RKO (cell line): ENCODE measurements at places on chromosomes 11 and 22.

DNA sequence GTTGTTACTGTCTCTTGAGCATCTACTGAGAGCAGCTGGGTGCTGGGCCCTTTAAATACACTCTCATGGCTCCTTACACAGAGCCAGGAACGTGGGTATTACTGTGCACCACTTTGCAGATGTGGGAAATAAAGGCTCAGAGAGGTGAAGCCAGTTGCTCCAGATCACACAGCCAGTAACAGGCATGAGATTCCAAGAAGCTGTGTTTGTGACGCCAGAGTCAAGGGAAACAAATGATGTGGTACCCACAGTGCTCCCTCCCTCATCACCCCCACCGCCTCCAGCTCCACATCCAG lies 1.4 kb upstream of the PRDM11 start:
- no peak for DNase-seq

DNA sequence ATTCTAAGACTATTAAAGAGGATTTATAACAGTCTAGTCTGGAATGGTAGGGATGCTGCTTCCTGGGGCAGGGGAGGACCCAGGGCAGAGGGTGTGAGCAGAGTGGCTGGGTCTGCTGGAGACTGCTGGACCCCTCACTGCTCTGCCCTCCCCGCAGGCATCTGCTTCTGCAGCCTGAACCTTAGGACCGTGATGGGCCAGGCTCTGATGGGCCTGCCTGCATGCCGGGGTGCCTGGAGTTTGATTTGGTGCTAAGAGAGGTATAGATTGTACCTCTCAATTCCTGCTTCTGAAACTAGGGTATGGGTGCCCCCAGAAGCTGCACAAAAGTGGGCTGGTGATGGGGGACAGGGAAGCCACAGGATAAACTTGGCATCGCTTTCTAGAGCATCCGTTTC lies 54.9 kb downstream of the CD82 start:
- DNase-seq: no peak

GRCh38 chr11:24413391-24413790 lies 83.5 kb upstream of the LUZP2 start:
- no peak for DNase-seq

DNA sequence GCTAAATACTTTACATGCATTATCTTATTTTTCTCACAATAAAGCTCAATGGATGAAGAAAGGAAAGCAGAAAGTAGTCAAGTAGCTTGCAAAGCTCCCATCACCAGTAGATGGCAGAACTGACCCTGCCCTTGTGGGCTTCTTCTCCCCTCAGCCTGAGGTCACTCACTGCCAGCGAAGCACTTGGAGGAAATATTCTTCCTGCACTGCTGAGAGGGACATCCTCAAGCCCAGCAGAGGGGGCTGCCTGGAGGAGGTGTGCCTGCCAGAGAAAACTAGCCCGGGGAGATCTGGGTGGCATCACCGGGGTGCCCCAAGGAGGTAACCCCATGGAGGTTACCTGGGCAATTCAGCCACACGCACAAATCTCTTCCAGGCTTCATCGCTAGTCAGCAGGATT lies 6.6 kb downstream of the APOL4 start:
- peak; percentile 60 for DNase-seq

GRCh38 chr22:41508770-41509170 lies 35.5 kb downstream of the POLR3H start:
- DNase-seq: no peak

DNA sequence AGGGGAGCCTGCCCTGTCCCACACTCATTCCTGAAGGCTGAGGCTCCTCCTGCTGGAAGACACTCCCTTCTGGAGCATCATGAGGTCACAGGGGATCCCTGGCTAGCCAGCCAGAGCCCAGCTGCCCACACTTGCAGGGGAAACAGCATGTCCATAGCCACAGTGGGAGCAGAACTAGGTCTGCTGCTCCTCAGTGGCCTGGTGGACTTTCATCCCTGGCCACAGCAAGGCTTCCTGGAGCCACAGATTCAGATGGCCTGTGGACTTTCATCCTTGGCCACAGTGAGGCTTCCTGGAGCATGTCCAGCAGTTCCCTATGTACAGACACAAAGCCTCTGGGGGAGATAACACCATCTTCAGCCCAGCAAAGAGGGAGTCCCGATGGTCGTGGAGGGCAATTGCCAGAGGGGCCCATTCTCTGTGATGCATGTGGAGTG lies 5.9 kb upstream of the APOL6 start:
- no peak for DNase-seq

DNA sequence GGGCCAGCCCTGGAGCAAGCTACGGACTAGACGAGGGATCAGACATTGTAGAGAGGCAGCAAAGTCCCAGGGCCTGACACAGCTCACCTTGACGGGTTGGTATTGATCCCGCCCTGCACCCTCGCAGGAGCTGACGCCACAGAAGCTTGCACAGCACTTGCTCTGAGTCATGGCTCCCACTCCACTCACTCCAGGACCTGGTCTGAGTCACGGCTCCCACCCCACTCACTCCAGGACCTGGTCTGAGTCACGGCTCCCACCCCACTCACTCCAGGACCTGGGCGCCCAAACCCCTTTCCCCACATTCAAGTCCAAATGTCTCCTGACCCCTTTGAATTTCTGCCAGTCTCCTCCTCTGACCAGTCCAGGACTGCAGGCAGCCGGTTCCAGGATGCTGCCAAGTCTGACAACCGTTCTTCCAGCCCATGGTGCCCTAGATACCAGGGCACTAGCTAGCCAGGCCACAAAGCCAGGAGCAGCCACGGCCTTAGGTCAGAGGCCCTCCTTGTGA lies 6.0 kb upstream of the PNPLA5 start:
- peak; percentile 20 for DNase-seq

- no peak for DNase-seq
These were observed 36.2 kb upstream of the CLMP start for GRCh38 chr11:123231256-123231655.

- DNase-seq: peak; percentile 24
These were observed 43.2 kb downstream of the PANX1 start for GRCh38 chr11:94171693-94172440.

GRCh38 chr22:30150212-30150611 lies 69.9 kb downstream of the HORMAD2 start:
- DNase-seq: no peak

GRCh38 chr11:118524757-118525470 lies 2.4 kb upstream of the TTC36 start:
- no peak for DNase-seq

GRCh38 chr22:42076764-42077485 lies 2.6 kb upstream of the SMDT1 start:
- DNase-seq: no peak

DNA sequence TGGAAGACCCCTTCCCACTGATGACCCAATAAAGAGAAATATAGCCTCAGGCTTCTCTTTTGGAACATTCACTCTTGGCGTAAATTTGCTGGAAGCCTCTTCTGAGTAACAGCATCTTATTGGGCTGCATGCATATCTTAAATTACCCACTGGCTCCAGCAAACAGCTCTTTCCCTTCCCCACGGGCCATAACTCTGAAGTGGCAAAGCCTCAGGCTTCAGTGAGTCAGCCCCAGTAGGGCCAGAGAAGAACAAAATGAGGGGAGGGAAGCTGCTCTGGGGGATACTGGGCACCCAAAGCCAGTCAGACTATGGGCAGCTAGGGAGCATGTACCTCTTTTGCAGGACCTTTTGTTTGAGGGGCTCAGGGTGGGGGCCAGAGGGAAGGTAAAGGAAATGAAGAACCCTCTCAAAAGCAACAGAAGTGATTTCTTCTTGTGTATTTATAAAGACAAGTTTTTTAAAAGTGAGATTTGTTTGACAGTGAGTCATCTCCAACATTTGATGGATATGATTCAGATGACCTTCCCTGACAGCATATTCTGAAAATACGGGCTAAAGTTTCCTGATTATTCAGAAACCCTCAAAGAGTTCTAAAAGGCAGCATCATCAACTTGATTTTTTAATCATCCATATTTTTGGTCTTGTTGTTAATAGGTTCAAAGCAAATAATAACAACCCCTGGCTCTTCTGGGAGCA lies 203.4 kb downstream of the KIF18A start:
- peak; percentile 9 for DNase-seq

GRCh38 chr22:44063462-44064371 lies 39.6 kb downstream of the PARVB start:
- DNase-seq: no peak

GRCh38 chr11:85723088-85723487 lies 37.1 kb upstream of the CCDC89 start:
- no peak for DNase-seq

GRCh38 chr22:26941896-26942636 lies 284.7 kb downstream of the MIAT start:
- DNase-seq: no peak

GRCh38 chr11:2531987-2532703 lies 87.3 kb downstream of the KCNQ1 start:
- DNase-seq: no peak

DNA sequence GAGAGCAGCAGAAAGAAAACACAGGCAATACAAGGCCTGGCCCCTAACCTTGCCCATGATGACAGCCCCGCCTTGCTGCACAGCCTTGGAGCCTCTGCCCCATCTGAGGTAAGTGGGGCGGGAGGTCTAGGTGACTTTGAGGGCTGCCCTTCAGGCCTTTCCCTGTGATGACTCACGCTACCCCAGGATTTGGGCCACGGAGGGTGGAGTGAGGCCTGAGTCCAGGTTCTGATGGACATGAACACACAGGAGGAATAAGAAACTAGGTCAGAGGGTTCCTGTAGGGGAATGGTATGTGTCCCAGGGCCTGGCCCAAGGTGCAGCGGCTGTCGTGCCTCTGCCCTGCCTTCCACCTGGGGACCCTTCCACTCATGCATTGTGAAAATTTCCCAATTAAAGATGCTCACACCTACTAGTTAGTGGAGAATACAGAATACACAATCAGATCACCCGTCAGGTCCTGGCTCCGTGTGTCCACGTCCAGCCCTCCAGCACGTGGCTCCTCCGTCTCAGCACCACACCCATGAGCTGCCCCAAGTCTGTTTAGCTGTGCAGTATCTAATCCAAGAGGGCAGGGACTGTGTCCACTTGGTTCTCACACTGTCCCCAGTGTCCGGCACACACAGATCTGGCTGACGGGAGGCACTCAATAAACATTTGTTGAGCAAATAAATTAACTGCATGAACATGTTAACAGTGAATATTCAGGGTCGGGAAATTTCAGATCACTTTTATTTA lies 111.0 kb downstream of the CHST1 start:
- DNase-seq: no peak

DNA sequence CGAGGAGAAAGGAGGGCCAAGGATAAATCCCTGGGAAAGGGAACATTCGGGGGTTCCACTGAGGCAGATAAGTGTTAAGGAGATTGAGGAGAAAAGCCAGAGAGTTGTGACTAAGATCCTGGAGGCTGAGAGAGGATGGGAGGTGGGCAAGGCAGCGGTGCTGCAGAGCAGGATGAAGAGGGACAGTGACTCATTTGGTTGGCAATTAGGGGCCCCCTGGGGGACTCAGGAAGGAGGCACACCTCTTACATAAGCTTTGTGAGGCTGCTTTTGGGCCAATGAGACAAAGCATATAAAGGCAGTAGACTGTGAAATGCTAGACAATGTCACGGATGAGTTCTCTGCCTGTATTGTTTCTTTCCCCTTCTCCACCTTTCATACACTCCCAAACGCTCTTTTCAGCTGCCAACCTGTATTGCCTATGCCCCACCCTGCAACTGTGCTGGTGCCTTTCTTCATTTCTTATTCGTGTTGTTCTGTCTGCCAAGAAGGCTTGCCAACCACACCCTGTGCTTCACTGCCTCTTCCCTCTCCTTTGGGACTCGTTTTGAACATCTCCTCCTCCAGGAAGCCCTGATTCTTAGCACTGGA lies 246.8 kb upstream of the KIRREL3 start:
- DNase-seq: no peak

GRCh38 chr11:23364076-23364475 lies 503.8 kb upstream of the CCDC179 start:
- DNase-seq: no peak

DNA sequence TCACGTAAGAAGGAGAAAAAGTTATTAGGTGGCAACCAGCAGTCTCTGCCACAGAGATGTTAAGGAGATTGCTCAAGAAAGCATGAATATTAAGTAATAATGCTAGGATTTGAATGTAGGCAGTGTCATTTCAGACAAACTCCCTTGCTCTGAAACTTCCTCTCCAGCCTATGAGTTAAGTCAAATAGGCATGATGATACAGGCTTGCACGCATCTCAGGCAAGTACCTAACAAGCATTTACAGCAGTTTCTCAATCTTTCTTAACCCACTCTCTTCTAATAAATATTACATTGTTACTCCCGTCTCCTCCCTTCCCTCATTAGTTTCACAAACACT lies 72.7 kb downstream of the RAB38 start:
- DNase-seq: no peak

DNA sequence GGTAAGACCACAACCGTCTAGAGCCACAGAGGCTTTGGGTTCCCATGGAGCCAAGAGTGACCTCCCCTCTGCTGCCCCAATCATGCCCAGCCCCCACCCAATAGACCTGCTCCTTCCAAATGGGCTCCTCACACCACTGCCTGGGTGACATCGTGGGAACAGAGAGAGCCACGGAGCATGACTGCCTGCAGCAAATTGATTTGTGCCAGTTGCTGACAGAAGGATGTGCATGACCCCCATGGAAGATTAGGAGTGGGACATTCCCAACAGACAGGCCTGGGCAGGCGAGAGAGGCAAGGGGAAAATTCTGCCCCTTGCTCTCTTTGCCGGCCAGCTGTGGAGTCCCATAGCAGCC lies 88.5 kb downstream of the TENM4 start:
- DNase-seq: no peak

GRCh38 chr22:46429325-46429853 lies 93.9 kb downstream of the TRMU start:
- no peak for DNase-seq

GRCh38 chr11:75100314-75100713 lies 3.6 kb upstream of the OR2AT4 start:
- peak; percentile 52 for DNase-seq

GRCh38 chr11:108516125-108516524 lies 17.9 kb upstream of the POGLUT3 start:
- no peak for DNase-seq

GRCh38 chr11:47104261-47104950 lies 72.3 kb downstream of the ARFGAP2 start:
- DNase-seq: no peak

DNA sequence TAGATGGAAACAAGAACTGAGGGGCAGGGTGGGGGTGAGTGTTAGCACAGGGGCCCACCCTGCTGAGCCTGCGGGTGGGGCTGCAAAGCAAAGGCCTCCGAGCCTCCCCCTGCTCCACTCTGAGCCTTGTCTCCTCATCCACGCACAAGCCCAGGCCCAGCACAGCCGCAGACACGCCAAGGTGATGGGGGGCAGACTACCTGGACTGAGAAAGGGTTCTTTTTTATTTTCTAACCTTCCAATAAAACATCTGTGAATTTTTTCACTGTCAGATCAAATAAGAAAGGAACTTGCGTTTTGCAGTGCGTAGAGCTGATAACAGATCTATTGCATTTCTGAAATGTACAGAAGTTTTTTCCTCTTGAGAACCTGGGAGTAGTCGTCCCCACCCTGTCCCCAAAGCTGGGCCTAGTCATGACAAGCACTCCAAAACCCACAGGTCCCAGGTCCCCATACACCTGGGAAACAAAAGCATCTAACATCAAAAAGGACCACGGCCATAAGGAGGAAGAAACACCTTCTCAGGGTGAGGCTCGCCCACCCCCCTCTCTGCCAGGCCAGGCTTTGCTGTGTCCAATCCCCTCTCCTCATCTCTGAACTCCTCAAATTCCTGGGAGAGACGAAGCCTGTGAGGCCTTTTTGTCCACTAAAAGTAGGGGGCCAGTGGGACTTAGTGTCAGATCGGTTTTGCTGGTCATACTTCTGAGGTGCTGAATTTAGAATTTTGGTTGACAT lies 22.7 kb upstream of the CD5 start:
- DNase-seq: no peak

- DNase-seq: no peak
These were observed 20.1 kb upstream of the ST3GAL4 start for GRCh38 chr11:126335463-126335760.
